HuH-7 (cell line): ENCODE measurements at places on chromosomes 3 and 15.

GRCh38 chr15:39774688-39775267 lies 7.9 kb downstream of the FSIP1 start:
- no peak for DNase-seq

GRCh38 chr3:99858469-99858868 lies 40.8 kb downstream of the CMSS1 start:
- DNase-seq, result no peak

- no peak for DNase-seq
Observed at GRCh38 chr3:129281726-129282125, 3.1 kb downstream of the HMCES start.

DNA sequence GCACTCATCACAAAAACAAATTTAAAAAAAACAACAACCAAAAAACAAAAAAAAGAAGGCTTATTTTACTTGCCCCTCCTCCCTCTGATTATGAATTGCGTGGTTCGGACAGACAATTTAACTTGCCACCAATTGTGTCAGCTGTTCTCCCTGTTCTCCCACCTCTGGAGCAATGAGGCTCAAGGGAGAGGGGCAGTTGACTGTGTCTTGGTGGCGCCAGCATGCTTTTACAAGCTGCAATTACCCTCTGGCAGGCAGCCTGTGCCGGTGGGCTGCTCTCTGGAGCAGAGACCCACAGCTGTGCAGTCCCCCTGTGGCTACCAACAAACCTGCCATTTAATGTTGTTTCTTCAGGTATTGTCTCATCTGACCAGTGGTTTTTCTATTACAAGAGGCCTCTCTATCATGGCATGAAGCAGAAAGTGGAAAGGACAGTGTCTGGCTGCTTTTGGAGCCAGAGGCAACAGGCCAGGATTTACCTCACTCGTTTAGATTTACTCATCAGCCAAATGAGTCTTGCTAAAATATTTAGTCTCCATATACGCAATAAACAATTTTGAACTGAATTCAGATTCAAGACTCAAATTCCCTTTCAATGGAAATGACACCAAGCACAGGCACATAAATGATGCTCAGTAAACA lies 192.0 kb upstream of the TPRG1 start:
- DNase-seq, result no peak

- peak; percentile 12 for DNase-seq
Observed at GRCh38 chr3:163490119-163490518, 1588.2 kb downstream of the SI start.

DNA sequence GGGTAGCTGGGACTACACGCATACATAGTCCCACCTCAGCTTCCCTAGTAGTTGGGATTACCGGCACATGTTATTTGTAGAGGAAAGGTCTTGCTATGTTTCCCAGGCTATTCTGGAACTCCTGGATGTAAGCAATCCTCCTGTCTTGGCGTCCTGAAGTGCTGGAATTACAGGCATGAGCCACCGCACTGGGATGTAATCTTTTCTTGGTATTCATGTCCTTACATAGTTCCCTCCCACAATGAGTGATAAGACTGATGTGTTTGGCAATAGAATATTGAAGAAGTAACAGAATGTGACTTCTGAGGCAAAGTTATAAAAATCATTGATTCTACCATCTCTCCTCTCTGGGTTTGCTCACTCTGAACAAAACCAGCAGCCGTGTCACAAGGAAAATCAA lies 22.7 kb upstream of the ALCAM start:
- DNase-seq, result no peak

- DNase-seq, result no peak
Observed at GRCh38 chr3:135166266-135166825, 371.3 kb downstream of the EPHB1 start.

GRCh38 chr3:81105789-81106488 lies 655.5 kb downstream of the GBE1 start:
- DNase-seq, result no peak

DNA sequence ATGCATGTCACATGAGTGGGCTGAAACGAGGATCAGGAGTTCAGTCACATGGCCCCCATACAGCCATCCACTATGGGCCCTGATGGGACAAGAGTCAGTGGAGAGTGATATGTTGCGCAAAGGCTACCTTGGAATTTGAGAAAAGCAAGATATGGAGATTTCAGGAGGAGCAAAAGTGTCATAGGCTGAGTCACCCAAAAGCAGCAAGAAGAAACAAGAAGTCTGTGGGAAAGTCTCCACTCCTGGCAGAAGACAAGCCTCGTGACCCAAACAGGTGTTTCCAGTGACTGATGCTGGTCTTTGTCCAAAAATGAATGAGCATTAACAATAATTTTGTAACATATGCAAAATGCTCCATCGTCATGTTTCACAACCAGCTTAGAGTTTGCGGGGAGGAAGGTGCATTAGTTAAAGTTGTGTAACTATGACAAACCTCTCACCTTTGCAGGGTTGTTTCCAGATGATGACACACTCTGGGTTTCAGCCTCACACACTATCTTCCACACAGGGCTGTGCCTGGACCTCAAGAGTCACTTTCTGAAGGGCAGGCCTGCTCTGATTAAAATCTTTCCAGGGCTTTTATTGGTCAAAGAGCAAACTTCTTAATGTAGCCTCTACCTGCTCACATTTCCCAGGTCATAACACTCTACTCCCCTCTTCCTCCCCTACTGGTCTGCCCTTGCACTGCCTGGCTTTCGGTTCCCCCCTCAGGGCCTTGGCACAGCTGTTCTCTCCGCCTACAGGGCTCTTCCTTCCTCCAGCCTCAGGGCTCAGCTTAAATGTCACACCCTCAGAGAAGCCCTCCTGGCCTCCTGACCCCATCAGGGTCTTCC lies 3.9 kb upstream of the DNASE1L3 start:
- DNase-seq, result no peak

GRCh38 chr15:92079047-92079446 lies 225.5 kb downstream of the SLCO3A1 start:
- DNase-seq, result peak; percentile 15

- no peak for DNase-seq
Observed at GRCh38 chr15:47516558-47516957, 200.7 kb upstream of the SEMA6D start.

- no peak for DNase-seq
Observed at GRCh38 chr3:105781871-105782270, 86.9 kb downstream of the CBLB start.

DNA sequence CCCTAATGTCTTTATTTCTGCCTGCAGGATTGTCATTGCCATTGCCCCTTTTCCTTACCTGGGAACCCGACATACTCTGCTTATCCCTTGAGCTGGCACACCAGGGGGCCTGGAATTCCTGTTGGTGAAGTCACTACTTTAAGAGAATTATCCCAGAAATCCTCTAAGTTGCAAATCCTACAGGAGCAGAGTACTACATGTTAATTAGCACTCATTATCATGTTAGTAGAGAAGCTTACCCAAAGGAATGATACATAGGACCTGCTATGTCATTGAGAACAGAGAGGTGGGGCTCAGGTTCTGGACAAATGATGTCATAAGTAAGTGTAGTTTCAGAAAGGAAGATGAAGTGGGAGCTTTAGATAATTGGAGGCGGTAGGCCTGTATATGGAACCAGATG lies 27.4 kb downstream of the SCG5 start:
- DNase-seq, result no peak
